ENCODE measurements at places on chromosomes 3 and 15.

- no peak for DNase-seq
Observed at GRCh38 chr15:84638103-84638502, 16.0 kb downstream of the WDR73 start.

DNA sequence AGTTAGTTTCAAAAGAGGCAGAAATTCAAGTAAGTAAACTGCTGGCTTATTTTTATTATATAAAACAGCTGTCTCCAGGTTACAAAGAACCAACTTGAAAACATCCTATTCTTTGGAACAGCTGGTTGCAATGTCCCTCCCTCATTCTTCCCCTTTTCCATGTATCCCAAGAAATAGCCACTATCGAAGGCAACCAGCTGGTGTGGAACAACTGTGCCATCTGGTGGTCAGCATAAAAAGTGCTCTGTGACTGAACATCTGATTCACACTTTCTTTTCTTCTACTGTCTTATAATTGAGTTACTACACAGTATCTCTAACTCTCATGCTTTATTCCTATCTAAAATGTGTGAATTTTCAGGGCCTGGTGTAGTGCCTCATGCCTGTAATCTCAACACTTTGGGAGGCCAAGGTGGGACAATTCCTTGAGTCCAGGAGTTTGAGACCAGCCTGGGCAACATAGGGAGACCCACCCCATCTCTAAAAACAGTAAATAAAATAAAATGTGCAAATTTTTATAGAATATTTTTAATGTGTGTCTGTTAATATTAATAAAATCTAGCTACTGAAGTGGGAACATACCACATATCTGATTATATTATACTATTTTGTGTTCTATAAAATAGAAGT, 9.6 kb downstream of the OSBPL11 start:
- DNase-seq, result peak; percentile 71

GRCh38 chr3:156044634-156044975, 75.8 kb upstream of the KCNAB1 start:
- no peak for DNase-seq

DNA sequence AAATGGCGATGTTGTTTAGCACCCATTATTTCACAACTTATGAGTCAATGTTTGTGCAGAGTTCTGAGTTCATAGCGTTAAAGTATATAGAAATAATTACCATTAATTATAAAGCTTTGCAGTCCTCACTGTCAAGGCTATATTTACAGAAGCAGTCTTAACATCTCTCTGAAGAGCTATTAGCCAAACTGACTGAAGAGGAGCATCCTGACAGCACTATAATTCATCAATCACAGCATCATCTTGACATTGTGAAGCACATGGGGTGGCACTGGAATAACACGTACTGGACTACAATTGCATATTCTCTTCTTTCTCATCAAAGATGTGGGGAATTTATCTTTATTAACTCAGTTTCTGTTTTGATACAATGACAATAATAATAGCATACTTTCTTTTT, 260.6 kb upstream of the MME start:
- DNase-seq, result no peak

DNA sequence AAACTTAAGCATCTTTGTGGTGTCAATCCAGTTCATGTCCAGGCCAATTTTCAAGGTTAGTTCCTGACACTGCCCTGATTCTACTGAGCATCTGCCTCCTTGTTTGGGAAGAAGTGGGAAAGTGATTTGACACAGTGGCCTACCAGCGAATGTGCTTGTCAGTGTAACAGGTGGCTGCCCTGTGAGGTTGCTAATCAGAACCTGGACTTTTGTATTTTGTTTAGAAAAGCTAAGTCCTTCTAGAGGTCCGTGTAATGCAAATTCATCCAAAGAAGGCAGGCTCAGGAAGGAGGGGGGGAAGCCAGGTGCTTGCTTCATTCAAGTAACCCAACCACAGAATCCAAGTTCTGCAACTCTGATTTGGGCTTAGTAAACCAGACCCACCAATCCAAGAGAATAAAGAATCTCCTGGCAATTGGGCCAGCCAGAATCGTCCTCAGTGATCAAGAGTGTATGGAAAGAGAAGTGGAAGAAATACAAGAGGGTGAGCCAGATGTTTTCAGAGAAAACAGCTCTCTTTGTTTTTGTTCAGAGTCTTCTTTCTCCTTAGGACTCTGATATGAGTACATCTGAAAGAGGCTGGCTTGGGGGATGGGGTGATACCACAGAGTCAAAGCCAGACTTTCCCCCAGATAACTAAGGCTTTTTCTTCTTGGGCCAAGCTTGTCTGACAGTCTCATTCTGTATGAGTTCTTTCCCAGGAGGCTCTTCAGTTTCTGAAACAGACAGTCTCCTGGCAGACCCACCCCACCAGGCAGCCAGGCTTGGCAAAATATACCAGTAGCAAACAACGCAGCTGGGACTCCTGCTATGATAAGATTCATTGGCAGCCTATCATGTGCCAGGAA, 508.9 kb upstream of the TBL1XR1 start:
- DNase-seq, result no peak

- no peak for DNase-seq
Observed at GRCh38 chr3:43340403-43340802, 54.1 kb downstream of the SNRK start.

DNA sequence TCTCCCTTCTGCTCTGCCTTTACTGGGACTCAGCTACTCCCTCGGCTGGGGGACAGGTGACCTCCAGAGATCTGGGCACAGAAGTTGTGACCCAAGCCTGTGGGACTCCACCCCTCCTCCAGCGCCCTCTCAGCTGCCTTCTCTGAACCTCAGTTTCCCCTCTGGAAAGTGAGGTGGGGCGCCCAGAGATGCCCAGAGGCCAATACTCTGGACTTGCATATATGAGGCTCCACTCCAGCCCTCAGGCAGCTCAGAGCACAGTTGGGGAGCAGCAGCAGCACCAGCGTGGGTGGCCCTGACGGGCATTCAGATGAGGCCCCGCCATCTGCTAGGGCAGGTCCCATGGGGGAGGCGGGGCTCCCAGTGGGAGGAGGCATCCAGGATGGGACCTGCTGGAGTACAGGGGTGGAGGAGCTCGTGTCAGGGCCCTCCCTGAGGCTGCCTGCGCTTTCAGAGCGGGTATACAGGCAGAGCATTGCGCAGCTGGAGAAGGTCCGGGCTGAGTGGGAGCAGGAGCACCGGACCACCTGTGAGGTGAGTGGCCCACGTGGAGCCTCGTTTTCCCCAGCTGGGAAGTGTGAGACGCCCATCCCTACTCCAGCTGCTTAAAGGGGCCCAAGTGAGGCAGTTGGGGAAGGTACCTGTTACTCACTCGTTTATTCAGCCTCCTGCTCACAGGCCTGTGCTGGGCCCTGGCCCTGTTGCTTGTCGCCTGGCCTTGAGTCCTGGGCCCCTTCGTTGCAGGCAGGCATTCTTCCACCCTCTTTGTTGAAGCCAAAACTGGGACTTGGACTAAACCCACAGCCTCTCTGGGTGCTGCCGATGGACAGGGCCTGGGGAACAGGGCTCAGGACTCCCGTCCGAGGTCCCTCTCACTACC, 35.4 kb downstream of the PSTPIP1 start:
- DNase-seq, result peak; percentile 61

- no peak for DNase-seq
Observed at GRCh38 chr3:129602730-129603560, 3.5 kb downstream of the PLXND1 start.

DNA sequence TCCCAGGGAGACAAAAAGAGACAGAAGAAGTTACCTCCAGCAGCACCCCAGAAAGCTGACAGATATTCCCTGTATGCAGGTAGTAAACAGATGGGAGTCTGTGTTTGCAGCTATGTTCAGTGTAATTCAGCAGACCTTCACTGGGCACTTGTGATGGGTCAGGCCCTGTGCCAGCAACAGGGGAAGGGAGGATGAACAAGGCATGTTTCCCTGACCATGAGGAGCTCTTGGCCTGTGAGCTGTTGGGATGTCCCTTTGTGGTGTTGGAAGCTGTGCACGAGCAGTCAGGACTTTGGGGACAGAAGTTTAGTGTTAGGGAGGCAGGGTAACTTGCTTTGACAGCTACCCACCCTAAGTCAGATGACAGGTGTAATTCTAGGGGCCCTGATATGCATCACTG, 106.0 kb upstream of the TRIM42 start:
- no peak for DNase-seq

DNA sequence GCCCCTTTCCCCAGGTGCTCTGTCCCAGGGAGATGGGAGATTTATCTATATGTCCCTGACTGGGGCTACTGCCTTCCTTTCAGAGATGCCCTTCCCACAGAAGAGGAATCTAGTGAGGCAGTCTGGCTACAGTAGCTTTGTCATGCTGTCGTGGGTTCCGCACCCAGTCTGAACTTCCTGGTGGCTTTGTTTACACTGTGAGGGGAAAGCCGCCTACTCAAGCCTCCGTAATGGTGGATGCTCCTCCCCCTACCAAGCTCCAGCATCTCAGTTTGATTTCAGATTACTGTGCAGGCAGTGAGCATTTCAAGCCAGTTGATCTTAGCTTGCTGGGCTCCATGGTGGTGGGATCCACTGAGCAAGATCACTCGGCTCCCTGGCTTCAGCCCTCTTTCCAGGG, 35.4 kb upstream of the SLC7A14 start:
- DNase-seq, result no peak

DNA sequence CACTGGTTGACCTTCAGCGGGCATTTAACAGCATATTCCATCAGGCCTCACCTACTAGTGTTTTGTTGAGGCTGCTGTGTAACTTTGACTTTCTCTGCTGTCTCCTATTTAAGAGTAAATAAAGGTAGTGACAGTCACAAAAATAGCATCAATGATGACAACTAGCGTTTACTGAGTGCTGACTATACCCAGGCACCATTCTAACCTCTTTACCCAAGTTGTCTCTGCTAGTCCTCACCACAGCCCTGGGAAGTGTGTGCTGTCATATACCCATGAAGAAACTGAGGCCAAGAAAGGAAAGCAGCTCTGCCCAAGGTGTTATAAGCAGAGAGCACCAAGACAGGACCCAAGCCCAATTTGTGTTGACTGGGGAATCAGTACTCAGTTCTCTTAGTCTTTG, 286.4 kb upstream of the CTDSPL start:
- no peak for DNase-seq

GRCh38 chr3:64184621-64185020, 40.6 kb downstream of the PRICKLE2 start:
- no peak for DNase-seq

DNA sequence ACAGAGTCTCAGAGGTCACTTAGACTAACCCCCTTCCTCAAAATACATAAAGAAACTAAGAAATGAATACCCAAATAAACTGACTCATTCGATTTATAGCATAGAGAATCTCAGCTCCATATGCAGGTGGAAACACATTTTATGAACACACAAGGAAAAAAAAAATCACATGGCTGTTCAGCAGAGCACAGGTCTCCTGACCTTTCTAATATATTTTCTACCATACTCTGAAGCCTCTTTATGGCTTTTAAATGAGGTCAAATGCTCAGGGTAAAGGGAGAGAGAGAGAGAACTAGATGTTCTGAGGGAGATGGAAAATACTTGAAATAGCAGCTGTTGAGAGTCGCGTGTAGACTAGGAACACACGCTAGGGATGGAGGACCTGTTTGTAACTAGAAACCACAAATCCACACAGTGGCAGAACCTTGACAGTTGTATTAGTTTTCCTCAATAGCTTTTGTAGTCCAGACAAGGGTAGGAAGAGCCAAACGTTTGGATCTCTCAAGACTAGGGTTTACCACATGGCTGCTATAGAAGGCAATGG, 165.3 kb downstream of the FMN1 start:
- no peak for DNase-seq

- no peak for DNase-seq
Observed at GRCh38 chr3:36521007-36521379, 140.7 kb downstream of the STAC start.

DNA sequence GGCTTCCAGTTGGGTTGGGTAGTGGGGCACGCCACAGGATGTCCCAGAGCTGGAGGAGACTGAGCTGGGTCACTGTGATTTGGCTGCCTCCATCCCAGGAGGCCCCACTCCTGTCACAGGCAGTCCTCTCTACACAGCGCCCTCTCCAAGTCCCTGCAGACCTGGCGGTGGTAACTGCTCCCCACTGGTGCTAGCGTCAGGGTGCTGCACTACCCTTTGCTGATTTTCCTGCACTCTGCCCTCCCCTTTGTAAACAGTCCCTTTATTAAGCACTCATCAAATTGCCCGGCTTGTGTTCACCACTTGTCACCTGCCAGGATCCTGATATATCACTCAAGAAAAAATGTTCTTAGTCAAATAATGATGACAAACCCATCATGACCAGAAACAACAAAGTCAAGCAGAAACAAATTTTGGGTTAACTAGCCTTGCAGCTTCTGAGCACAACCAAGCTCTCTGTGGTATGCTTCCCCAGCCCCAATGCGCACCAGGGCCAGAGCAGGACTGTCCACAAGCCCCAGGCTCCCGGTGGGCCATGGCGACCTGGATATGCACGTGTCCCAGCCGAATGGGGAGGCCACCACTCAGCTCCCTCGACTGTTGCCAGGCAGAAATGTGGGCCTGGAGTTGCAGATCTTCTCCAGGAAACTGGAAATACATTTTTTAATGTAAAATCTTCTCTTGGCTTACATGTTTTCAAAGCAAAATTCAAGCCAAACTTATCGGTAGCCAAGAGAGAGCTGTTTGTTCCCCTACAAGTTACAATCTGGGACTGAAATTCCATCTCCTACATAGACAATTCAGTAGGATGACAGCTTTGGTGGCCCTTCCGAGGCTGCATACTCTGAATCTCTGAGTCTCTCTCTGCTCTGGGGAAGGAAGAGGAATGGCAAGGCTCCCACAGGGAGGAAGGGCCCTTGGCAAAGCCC, 24.5 kb downstream of the MEGF11 start:
- peak; percentile 47 for DNase-seq

DNA sequence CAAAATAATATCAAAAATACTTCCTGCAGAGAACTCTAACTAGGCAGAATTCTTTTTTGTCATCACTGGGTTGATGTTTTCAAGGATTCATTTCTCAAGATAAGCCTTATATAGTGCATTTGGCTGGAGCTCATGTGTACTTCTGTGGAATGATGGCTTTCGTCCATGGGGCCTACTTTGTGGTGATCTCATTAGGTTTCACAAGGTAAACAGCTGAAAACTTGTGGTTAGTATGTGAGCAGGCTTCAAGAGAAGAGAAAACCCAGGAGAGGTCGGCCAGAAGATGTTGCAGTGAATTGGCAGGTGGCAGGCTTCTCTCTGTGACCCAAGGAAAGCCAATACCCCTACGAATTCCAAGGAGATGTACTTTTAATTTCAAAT, 121.4 kb upstream of the PHLDB2 start:
- no peak for DNase-seq
